Fibroblast of villous mesenchyme (primary cell): ENCODE measurements at places on chromosomes 6 and 20.
A peak's percentile ranks its signal among the peaks of the same experiment; 100 is the strongest.

- no peak for DNase-seq
These were observed 62.3 kb downstream of the TRMT11 start for GRCh38 chr6:126048635-126049034.

DNA sequence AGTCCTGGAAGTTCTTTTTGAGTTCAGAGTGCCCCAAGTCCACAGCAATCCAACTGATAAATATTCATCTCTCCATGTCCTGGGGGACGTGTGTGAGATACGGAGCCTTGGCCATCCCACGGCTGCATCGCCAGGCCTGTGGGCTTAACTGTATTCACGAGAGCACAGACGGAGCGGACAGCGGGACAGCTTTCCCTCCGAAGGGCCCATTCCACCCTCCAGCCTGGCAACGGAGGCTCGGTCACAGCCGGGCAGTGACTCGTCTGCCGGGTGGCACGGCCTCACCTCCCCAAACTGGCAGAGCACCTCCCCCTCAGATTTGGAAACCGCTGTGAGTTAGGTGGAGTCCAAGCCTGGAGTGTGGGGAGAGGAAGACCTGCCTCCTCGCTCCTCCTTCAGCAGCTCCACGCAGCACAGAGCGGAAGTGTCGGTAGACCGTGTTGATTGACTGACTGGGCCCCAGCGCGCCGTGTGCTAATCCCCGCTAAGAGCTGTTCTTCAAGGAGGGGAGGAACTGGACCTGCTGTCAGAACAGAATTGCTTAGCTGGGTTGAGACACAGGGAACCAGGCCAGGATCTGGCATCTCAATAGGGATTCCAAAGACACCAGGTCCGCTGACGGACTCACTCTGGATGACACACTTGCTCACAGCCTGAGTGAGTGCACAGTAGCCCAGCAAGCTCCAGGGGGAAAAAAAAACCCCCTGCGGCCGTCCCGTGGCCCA is 10.9 kb downstream of the FOXF2 start:
- DNase-seq = no peak

DNA sequence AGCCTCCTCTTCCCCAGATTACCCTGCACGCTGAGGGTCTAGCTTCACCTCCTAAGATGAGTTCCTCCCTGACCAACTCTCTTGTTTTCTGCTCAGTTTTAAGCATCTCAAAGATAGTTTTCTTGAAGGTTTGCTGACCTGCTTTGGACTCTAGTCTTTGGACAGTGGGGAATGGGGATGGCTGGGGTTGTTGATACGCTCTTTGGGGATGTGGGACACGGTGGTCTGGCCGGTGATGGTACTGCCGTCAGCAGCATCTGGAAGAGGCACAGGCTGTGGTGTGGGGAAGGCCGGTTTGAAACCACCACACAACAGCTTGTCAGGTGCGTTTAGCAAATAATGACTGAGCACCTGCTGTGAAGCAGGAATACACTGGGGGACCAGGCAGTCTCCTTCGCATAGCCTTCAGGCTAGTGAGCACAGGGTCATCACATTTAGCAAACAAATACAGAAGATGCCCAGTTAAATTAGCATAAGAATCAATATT is 94.1 kb downstream of the TMEM242 start:
- no peak for DNase-seq

DNA sequence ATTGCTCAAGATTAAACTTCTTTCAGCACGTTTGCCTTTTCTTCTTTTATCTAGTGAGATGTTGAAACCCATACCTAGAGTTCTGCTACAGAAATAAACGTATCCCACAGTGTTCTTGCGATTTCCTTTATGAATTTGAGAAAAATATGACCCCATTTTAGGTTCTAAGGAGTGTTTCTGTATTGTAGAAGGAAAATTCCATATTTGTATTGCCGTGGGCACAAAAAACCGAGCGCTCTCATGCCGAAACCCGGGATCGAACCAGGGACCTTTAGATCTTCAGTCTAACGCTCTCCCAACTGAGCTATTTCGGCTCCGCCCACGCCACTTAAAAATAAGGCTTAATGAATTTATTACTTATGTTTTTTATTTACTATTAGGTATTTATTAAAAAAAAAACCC is 23.7 kb downstream of the ZNF311 start:
- DNase-seq = peak; percentile 78
